ENCODE measurements at places on chromosomes 1 and 21.

GRCh38 chr1:212430955-212431394, 1.7 kb upstream of the NENF start:
- DNase-seq: no peak

DNA sequence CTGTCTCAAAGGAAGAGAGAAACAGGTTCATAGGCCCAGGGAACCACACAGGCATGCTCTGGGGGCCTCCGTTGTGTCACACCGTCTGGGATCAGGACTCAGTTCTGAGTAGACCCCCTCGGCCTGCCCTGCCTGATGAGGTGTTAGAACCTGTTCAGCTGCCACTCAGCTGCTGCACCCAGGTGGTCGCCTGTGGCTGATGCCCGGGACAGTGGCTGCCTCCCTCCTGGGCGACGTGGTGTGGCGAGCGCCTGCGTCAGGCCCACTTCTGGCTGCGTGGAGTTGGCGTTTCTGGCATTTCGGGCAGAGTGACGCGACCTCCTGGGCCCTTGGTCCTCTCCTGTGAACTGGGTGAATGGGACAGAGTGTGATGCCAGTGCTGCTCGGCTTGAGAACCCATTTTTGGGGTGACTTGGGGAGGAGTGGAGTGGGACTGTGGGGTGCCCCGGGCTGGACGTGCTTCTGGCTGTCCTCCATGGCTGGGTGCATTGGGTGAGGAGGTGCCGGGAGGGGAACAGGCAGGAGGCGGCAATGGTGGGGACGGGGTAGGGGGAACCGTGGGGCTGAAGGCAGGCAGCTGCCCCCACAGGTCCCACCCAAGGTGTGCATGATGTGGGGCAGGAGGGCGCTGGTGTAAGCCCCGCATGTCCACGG, 10.8 kb downstream of the CFAP410 start:
- DNase-seq: no peak

DNA sequence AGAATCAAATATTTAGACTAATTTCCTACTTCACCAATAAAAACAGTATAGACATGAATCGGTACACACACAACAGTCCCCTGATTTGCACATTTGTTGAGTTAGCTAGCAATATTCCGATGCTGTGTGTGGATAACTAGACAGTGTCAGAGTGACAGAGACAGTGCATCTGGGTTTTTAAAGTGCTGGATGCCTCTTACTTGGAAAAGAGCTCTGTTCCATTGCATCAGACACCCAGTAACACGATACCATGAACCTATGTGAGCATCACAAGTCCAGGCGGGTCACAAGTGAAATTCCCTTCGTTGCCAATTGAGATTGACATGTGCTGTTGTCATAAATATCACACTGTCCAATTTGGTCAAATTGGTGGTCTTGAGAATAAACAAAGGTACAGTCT, 82.0 kb upstream of the ESRRG start:
- DNase-seq: no peak

GRCh38 chr1:220966041-220966440, 86.8 kb downstream of the HLX start:
- DNase-seq: no peak

GRCh38 chr1:200191993-200192392, 164.5 kb downstream of the NR5A2 start:
- no peak for DNase-seq

Measured in activated CD8-positive, alpha-beta memory T cell treated with anti-CD3 and anti-CD28 coated beads for 1 hour (primary cell).